ENCODE measurements at places on chromosomes 12 and 14. TPM values are rescaled to one million over a fixed set of nuclear protein-coding genes. Genes with fewer than 3 reads are reported as not detected.
A peak's percentile ranks its signal among the peaks of the same experiment; 100 is the strongest.

- no peak for DNase-seq
Observed at GRCh38 chr14:79597566-79597965, 613.7 kb downstream of the DIO2 start.

DNA sequence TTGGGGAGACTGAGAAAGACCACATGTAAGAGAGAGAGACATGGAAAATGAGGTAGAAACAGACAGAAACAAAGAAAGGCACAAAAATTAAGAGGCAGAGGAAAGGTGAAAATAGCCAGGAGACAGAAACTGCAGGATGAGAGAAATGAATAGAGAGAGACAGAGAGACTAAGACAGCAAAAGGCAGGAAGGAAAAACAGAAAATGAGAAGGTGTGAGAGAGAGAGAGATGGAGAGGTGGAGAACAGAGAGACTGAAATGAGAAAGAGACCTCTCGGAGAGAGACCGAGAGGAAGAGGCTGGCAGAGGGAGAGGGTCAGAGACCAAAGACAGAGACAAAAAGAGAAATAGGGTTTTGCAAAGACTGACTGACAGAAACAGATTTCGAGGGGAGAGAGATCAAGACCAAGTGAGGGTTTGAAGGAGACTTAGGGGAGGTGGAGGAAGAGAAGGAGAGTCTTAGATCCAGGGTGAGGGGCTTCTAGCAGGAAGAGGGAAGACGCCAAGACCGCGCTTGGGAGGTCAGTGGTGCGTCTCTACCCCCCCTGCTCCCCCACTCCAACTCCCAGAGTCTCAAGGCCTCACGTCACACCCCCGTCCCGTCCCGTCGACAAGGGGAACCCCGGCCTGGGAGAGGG is 1.1 kb upstream of the AQP5 start:
- peak; percentile 50 for DNase-seq

- peak; percentile 14 for DNase-seq
Observed at GRCh38 chr12:92543840-92544239, 158.9 kb upstream of the PLEKHG7 start.

DNA sequence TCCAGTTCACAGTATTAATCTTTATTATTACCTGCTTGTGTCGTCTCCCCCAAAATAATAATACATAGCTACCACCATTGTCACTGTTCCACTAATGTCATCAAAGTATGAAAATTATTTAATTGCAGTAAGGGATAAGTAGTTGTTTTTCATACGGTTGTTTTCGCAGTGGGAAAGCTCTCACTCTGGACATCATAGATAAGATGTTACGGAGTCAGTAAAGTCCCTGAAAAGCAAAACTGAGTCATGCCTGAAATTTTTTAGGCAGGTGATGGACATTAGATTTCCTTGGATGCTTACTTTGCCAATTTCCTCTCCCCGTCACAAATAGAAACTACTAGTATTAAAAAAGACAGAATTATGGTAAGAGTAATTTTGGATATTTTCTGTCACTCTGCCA is 13.2 kb downstream of the PNP start:
- no peak for DNase-seq

- DNase-seq, result no peak
Observed at GRCh38 chr12:56878010-56878339, 56.2 kb downstream of the SDR9C7 start.

- no peak for DNase-seq
Observed at GRCh38 chr14:73973497-73973896, 23.4 kb downstream of the COQ6 start.

- peak; percentile 46 for DNase-seq
Observed at GRCh38 chr12:87827638-87828264, 201.4 kb downstream of the C12orf50 start.

DNA sequence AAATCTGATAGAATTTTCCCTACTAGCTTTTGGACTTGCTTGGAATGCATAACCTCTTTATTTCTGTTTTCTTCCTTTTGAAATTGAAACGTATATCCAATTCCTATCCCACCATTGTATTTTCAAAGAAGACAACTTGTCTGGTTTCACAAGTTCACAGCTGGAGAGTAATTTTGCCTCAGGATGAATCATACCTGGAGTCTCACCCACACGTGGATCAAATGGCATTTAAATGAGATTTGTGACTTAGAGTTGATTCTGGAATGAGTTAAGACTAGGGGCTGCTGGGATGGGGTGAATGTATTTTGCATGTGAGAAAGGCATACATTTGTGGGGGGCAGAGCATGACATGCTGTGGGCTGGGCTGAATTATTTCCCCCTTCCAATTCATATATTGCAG is 516.5 kb upstream of the MGAT4C start:
- DNase-seq, result no peak

DNA sequence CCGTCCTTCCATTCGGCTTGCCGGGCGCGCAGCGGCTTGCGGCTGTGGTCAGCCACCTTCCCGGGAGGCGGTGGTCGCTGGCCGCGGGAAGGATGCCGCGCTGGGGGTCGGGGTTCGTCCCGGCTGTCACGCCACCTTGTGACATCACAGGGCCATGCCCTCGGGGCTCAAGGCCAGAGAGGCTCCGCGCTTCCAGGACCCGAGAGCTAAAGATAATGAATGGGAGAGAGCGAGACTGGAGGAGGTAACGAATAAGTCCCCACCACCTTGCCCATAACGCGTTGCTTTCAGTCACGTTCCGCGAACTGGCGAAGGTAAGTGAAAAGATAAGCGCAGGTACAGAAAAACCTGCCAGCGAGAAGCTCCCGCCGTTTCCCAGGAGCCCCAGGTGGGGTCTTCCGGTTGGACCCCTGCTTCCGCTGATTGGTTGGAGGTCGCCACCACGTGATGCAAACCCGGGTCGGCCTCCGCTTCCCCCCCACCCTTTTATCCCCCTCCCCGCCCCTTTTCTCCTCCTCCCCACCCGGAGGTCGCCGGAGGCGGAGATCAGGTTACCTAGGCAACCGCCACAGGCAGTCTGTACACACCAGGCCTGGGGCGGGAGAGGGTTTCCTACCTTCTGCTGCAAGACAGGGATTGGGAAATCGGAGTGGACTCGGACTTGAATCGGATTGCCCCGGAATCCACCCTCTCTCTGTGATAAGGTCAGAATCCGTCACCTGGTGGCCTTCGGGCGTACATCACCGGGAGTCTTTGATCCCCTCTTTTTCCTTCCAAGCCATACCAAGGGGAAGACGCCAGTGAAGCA is at the start of gene LRRC9:
TSS of gene LRRC9 (plus strand) at position 575 of the 808 bp plus-strand sequence.
- DNase-seq, result no peak

GRCh38 chr12:25155022-25155576 is 39.9 kb downstream of the DNAI7 start:
- DNase-seq, result peak; percentile 60

GRCh38 chr14:20247646-20248246 is 8.7 kb downstream of the OR11H4 start:
- DNase-seq, result peak; percentile 52

- peak; percentile 16 for DNase-seq
Observed at GRCh38 chr14:75711105-75711795, 50.2 kb downstream of the TTLL5 start.

DNA sequence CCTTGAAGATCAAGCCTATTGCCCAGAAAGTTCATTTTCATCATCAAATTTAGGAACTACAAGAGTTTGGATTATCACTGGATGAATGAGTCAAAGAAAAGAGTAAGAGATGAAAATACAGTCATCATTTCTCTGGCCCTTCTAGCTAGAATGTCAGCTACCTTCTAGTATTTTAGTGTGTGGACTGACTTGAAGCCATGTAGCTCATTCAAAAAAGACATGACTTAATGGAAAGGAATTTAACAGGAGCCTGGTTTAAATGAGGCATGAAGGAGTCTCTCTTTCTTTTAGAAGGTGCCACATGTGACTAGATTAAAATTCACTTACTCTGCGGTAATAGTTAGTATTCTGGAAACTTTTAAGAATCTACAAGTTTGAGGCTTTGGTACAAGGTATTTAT is 7.1 kb downstream of the PTHLH start:
- no peak for DNase-seq

DNA sequence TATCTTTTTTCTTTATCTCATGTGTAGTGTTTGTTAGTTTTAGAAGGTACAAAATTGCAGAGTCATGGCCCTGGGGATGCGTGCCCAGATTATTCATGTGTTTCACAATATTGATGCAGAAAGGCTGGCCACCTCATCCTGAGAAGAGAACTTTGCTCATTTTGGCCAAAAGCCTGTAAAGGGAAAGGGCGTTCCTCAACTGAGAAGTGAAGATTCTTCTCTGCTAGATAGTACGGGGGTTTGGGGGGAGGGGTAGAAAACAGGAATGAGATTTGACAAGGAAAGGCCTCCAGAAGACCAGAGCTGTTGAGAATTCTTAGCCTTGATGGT is 1.7 kb downstream of the MGST1 start:
- peak; percentile 34 for DNase-seq

DNA sequence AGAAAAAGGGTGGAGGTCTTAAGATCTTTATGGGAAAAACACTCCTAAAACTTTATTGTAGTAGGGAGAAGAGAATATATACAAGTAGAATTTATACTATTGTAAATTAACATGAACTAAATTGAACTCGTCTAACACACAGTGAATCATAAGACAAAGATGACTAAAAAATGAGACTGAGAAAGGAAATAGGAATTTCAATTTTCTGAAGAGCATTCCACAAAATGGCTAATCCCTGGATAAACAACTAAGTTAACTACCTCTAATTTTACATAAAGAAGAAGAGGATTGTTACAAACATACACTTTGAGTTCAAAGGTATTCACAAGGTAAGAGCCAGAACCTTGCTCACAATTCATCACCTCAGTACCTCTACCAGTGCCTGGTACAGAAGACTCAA is 2.0 kb downstream of the MAP4K5 start:
- no peak for DNase-seq

DNA sequence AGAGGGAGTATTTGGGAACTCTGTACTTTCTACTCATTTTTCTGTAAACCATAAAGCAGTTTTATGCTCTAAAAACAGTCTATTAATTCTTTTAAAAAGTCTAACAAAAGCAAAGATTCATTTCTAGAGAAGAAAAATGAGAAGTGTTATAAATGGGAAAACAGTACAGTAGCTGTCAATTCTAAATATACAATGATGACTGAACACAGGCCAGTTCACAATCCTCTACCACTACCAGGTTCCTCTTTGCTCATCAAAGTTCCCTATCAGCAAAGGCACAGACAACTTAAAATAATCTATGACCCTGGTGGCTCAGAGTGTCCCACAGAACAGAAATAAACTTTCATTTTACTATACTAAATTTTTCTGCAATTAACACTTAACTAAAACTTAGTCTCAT is 12.5 kb downstream of the NAA25 start:
- DNase-seq, result no peak

- DNase-seq, result no peak
Observed at GRCh38 chr14:100890061-100890850, 13.3 kb downstream of the RTL1 start.

Gene PRIMA1
- total RNA-seq, result not detected

Gene MYH6
- not detected for total RNA-seq

Gene HPD
- not detected for total RNA-seq

Gene IL23A
- 0.36 TPM for total RNA-seq

Gene DTX1
- total RNA-seq, result not detected

Gene MMAB
- total RNA-seq, result 82.5 TPM

Gene ERP27
- 0.37 TPM for total RNA-seq

All from HT-29 (cell line).